Gastrocnemius medialis (tissue), 4 donors: ENCODE measurements at places on chromosomes 7 and 10. TPM values are rescaled to one million over a fixed set of nuclear protein-coding genes. Genes with fewer than 3 reads are reported as not detected.

Gene ZC3HAV1
- total RNA-seq, result 4.5 TPM

DNA sequence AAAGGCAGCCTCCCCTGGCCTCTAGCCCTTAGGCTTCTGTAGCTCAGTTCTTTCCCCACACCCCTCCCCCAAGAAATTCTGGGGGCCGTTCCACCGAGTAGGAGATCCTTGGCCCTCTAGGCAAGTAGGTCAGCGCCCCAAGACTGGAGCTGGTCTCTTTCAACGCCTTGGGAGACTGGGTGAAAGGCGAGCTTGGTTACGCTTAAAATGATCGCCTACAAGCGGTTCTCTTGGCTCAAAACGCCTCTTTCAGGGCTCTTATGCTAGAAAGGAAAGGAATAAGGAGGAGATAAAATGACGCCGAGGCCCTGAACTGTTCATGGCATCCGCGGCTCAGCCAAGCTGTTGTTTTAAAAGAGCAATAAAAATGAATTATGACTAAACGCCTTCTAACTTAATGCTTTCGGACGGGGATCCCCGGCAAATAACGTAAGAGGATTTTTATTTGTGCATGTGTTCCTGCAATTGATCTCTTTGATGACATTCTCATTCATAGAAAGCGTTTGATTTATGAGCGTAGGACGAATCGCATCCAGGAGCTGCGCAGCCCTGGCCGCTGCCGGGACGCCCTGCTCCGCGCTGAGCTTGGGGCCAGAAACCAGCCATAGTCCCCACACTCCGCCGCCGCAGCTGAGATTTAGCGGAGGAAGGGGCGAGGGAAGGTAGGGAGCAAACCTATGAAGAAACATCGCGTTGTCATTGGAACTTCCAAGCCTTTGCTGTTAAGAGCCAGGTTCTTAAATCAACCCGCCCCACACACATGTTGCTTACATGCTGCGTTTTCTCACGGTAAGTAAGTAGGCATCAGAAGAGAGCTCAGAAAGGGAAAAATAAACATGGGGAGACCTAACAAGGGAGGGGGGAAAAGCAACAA is 3.0 kb upstream of the HOXA1 start:
- H3K36me3 ChIP-seq, result no peaks in the 10 kb centered on the region
- DNase-seq, result no peak
- H3K27ac ChIP-seq, result peak overlapping the region; percentile 21
- H3K27me3 ChIP-seq, result no peaks in the 10 kb centered on the region

DNA sequence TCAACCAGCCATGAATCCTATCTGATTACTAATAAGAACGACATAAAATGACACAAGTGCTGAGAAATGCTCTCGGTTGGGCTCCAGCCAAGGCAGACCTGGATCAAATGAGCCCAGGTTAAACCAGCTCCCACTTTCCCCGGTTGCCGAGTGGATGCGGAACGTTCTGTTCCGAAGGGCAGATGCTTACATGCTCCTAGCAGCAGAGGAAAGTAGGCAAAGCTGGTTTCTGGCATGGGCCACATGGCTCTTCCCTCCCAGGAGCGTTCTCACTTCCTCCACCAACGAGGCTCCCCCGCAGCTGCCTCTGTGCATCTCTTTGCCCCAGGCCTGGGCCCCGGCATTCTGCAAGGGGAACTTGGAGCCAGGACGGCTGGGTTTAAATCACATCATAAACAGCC is 61.8 kb upstream of the SDK1 start:
- H3K4me3 ChIP-seq, result no peak overlapping the region
- H3K27me3 ChIP-seq, result no peaks in the 10 kb centered on the region
- no peaks in the 10 kb centered on the region for H3K36me3 ChIP-seq
- no peak for DNase-seq
- H3K27ac ChIP-seq, result no peak overlapping the region

Gene RPEL1
- not detected for total RNA-seq

DNA sequence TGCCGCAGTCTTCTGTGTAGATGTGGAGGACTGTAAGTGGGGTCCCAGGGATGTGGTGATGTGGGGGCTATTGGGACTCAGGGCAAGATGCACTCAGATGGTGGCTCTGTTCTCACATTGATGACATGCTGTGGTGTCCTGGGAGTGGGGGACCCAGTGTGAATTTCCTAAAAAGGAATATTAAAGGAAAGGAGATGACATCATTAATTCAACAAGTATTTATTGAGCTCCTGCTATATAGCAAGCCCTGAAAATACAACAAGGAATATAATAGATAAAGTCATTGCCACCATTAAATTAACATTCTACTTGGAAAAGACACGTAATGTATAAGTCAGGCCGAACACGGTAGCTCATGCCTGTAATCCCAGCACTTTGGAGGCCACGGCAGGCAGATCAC is 61.9 kb upstream of the MNX1 start:
- H3K4me3 ChIP-seq, result no peak overlapping the region
- H3K27me3 ChIP-seq, result peaks cover 16% of the 10 kb centered on the region
- no peak for DNase-seq
- H3K36me3 ChIP-seq, result no peaks in the 10 kb centered on the region

DNA sequence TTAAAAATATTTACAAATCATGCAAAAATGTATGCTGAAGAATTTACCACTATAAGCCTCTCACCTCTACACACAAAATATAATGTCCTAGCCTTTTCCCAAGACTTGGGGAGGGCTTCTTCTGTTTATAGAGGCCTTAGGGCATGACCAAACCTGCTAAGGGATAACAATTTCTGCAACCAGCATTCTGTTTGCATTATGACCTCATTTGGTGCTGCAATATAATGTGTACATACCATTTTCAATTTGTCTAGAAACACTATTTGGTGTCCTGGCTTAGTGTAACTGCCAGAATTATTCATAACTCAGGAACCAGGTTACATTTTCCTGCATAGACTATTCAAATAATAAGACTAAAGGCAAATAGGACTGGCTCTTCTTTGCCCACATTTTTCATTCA is 446.6 kb upstream of the SORCS1 start:
- H3K4me3 ChIP-seq, result no peak overlapping the region
- H3K4me1 ChIP-seq, result no peaks in the 10 kb centered on the region
- DNase-seq, result no peak
- no peaks in the 10 kb centered on the region for H3K36me3 ChIP-seq
- H3K27ac ChIP-seq, result no peak overlapping the region
- H3K27me3 ChIP-seq, result no peaks in the 10 kb centered on the region

Gene ITPRID1
- total RNA-seq, result not detected

Gene CACNA2D1
- 83.9 TPM for total RNA-seq

DNA sequence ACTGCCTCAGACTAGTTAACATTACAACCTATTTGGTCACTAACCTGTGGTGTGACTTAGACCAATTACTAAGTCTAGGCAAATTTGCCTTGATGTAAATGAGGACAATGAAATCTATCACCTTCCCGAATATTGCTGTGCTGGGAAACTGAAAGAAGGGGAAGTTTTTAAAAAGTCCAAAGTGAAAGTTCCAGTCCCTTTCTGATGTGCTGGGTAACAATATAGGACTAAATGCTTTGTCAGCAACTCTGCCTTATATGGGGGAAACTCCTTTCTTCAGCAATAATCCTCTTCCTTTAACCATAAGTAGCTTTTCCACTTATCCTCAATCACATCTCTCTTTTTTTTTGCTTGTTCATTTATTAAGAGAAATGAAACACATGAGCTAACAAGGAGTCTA is 3.9 kb downstream of the PIK3AP1 start:
- H3K4me1 ChIP-seq, result peaks cover 4% of the 10 kb centered on the region
- no peaks in the 10 kb centered on the region for H3K36me3 ChIP-seq
- H3K4me3 ChIP-seq, result no peak overlapping the region
- no peaks in the 10 kb centered on the region for H3K27me3 ChIP-seq

DNA sequence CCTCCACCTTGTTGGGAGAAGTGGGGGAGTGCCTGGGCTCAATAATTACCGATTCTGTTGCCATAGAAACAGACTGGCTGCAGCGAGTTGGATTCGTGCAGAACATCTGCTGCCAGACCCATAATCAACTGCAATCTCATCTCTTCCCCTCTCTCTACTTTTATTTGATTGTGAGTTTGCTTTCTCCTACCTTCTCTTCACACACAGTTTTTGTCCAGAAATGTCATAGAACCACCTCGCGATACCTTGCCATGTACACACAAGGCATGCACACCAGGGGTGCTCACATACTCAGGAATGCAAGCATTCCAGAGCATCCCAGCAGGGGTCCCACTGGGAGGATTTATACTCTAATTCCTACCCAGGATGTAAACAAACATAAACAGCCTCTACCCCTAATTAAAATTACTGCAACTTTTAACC is 262.2 kb upstream of the AOAH start:
- no peak overlapping the region for H3K4me3 ChIP-seq
- no peaks in the 10 kb centered on the region for H3K36me3 ChIP-seq
- H3K27me3 ChIP-seq, result no peaks in the 10 kb centered on the region
- peaks cover 4% of the 10 kb centered on the region for H3K4me1 ChIP-seq
- no peak overlapping the region for H3K27ac ChIP-seq
- no peak for DNase-seq

- no peak for DNase-seq
- H3K4me3 ChIP-seq, result no peak overlapping the region
- H3K4me1 ChIP-seq, result peaks cover 7% of the 10 kb centered on the region
- H3K36me3 ChIP-seq, result no peaks in the 10 kb centered on the region
- H3K27me3 ChIP-seq, result peaks cover 3% of the 10 kb centered on the region
These were observed 5.4 kb upstream of the TNS3 start for GRCh38 chr7:47587351-47587750.

DNA sequence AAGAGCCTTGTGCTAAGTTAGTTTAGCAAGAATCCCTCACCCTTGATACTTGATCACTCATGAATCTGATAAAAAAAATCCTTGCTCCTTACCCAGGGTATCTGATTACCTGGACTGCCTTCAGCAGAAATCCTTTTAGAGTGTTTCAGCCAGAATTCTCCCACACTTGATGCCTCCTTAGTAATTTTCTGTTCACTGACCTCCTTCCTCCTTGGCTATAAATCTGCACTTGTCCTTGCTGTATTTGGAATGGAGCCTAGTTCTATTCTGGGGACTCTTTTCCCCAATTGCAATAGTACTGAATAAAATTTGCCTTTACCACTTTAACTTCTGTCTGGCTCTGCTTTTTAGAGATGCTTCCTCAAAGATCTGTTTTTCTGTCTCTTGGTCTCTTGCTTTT is 84.9 kb downstream of the RPS24 start:
- DNase-seq, result no peak
- peaks cover 9% of the 10 kb centered on the region for H3K27me3 ChIP-seq
- H3K36me3 ChIP-seq, result no peaks in the 10 kb centered on the region
- H3K27ac ChIP-seq, result no peak overlapping the region

GRCh38 chr7:45697576-45698136 is 123.5 kb downstream of the ADCY1 start:
- DNase-seq, result no peak
- no peak overlapping the region for H3K27ac ChIP-seq
- no peaks in the 10 kb centered on the region for H3K36me3 ChIP-seq
- H3K4me3 ChIP-seq, result no peak overlapping the region
- H3K4me1 ChIP-seq, result no peaks in the 10 kb centered on the region

- H3K4me3 ChIP-seq, result no peak within 1 kb of the TSS
- no peaks in the 10 kb centered on the region for H3K4me1 ChIP-seq
- H3K36me3 ChIP-seq, result no peaks in the 10 kb centered on the region
- no peak within 1 kb of the TSS for H3K27ac ChIP-seq
These were observed at the start of gene SCART1 for GRCh38 chr10:133453516-133454203. SCART1 (plus strand) TSS chr10:133453945; CDS start chr10:133453998, 53 bp downstream.

GRCh38 chr7:139798221-139798620 is 20.4 kb upstream of the HIPK2 start:
- no peak overlapping the region for H3K4me3 ChIP-seq
- DNase-seq, result no peak
- no peaks in the 10 kb centered on the region for H3K36me3 ChIP-seq
- no peaks in the 10 kb centered on the region for H3K4me1 ChIP-seq
- no peak overlapping the region for H3K27ac ChIP-seq
- H3K27me3 ChIP-seq, result no peaks in the 10 kb centered on the region

DNA sequence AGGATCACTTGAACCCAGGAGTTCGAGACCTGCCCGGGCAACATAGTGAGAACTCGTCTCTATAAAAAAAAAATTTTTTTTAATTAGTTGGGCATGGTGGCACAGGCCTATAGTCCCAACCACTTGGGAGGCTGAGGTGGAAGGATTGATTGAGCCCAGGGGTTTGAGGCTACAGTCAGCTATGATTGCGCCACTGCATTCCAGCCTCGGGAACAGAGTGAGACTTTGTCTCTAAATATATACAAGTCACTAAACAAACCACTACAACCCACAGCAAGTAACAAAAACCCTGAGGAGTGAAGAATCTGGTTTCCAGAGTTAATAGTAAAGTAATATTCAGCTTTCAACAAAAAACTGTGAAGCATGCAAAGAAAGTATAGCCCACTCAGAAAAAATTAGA is 32.7 kb upstream of the HHEX start:
- DNase-seq, result no peak
- no peaks in the 10 kb centered on the region for H3K4me1 ChIP-seq
- H3K36me3 ChIP-seq, result no peaks in the 10 kb centered on the region
- no peak overlapping the region for H3K27ac ChIP-seq

DNA sequence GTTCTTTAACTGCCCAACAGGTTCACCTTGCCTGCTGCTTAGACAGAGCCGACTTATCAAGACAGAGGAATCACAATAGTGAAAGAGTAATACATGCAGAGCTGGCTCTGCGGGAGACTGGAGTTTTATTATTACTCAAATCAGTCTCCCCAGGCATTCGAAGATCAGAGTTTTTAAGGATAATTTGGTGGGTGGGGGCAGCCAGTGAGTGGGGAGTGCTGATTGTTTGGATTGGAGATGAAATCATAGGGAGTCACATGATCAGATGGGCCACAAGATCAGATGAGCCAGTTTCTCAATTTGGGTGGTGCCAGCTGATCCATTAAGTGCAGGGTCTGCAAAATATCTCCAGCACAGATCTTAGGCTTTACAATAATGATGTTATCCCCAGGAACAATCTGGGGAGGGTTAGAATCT is 131.3 kb downstream of the AKR1D1 start:
- no peaks in the 10 kb centered on the region for H3K4me1 ChIP-seq
- no peak for DNase-seq
- H3K27ac ChIP-seq, result no peak overlapping the region
- H3K36me3 ChIP-seq, result no peaks in the 10 kb centered on the region

DNA sequence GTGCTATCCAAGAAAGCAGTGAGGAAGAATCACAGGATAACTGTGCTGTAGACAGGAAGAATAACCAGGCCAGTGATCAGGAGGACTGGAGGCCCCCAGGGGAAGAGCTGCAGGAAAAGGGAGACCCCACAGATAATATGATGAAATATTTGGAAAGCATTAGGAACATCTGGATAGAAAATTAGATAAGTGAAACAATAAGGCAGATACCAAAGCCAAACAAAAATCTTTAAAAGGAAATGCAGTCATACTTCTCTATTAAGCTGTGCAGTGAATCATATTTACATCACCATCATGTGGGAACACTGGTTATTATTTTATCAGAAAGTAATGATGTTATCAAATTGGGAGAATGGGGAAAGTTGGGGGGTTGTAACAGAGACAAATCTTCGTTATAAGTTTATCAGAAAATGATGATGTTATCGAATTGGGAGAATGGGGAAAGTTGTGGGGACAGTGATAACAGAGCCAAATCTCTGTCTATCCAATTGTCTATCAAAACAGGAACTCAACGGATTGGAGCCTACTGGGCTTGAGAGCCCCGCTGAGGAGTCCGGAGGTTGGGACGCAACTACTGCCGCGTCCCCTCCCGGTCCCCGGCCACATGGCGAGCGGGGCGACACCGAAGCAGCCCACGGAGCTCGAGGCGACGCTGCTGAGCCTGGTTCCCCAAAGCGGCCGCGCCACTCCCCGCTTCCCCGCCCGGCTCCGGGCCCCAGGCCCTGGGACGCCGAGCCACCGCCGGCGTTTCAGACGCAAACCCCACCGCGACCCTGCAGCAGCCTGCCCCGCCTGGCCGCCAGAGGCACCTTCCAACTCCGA is 14.0 kb upstream of the RALA start:
- H3K27me3 ChIP-seq, result peaks cover 9% of the 10 kb centered on the region
- peak overlapping the region; percentile 55 for H3K4me3 ChIP-seq
- no peak overlapping the region for H3K27ac ChIP-seq
- no peaks in the 10 kb centered on the region for H3K36me3 ChIP-seq
- DNase-seq, result no peak

Gene ZP3
- total RNA-seq, result not detected

Gene TEX36
- total RNA-seq, result not detected
